ENCODE measurements at places on chromosomes 7 and 10. TPM values are rescaled to one million over a fixed set of nuclear protein-coding genes. Genes with fewer than 3 reads are reported as not detected.

The TRIM56 gene
- 57.7 TPM for total RNA-seq

DNA sequence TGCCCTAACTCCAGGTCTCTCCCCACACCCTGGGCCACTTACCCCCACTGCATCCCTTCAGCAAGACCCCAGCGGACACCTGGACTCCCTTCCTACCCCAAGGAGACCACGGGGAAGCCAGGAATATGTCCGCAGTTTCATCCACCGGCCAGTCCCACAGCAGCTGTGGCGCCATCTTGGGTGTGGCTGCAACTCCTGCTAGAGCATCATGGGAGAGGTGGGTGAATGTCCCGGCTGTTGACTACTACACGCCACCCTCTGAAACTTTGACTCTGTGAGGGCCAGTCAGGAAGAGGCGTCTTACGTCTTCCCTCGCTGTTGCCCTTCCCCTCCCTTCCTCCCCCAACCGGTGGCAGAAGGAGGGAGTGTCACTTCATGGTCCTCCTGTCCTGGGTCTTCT lies 238.3 kb upstream of the RNF32 start:
- DNase-seq, result no peak

GRCh38 chr7:129689995-129690581 lies 78.6 kb downstream of the NRF1 start:
- no peak for DNase-seq

The SPAG6 gene
- 0.23 TPM for total RNA-seq

GRCh38 chr7:116525913-116526861 lies 1.4 kb downstream of the CAV1 start:
- DNase-seq, result peak; percentile 62

The C10orf105 gene
- total RNA-seq, result 0.06 TPM

DNA sequence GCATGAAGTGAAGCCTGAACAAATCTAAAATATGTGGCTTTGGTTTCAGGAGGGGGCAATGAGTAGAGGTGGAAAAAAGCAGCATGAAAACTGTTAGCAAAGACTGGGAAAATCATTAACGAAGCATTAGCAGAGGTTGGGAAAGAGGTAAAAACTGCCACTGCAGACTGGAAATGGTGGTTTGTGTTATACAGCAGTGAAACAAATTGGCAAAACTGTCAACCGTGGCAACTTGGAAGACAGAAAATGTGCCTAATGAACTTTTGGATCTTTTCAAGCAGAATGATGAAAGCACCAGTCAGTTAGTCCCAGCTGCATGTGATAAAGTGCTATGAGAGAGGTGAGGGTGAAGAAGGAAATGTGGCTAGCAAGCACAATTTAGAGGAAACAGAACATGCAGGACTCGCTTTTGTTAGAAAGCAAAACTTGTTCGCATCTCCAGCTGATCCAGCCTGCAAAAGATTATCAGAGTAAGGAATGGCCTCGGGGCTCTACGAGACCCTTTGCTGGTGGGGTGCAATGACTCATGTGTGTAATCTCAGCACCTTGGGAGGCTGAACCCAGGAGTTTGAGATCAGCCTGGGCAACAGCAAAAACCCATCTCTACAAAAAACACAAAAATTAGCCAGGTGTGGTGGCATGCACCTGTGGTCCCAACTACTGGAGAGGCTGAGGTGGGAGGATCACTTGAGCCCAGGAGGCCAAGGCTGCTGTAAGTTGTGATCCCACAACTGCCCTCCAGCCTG lies 45.7 kb downstream of the SKIDA1 start:
- no peak for DNase-seq

- no peak for DNase-seq
Measured at GRCh38 chr7:135828604-135829003, 80.0 kb upstream of the FAM180A start.

DNA sequence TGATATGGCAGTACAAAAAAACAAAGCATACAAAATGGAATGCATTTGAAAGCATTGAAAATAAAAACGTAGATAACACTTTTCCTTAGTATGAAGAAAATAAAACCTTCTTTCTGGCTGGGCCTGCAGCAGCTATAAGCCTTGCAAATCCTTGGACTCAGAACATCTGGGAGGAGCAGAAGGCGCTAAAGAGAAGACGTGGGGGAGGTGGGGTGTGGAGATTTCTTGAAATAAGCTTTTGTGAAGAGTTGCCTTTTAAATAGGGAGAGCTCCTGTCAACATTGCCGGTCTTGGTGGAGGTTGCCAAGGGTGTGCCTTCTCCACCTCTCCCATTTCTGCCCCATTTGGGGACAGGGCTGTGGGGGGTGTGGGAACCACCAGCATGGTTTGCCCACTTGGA lies 128.7 kb downstream of the TMEM178B start:
- DNase-seq, result no peak

The ANKRD2 gene
- total RNA-seq, result 2.3 TPM

DNA sequence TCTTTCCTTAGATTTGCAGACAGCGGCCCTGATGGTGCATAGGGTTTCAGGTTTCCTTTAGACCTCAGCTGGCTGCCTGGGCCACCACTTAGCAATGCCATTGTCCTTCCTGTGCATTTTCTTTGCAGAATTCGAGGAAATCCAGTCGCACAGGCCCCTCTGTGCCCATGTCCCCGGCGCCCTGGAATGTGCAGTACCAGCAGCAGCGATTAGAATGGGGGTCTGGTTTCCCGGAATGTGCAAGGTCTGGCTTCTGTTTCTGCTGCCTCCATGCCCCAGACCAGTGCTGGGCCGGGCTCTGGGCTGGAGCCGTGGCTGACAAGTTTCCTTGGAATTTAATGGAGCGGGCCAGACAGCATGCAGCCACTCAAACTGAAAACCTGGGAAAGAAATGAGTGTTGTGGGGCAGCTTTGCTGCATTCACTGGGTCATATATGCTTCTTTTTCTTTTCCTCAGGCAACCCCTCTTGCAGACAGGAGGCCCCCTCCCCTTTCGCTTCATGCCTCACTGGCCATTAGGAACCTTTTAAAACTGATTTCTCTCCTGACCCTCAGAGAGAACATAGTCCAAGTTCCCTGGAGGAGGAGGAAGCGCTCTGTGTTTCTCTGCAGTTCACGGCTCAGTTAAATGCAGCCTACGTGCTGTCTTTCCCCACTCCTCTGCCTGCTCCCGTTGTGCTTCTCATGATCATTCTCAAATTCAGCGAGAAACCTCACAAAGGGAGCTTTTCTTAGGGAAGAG lies 14.4 kb downstream of the HTRA1 start:
- no peak for DNase-seq

The FFAR4 gene
- total RNA-seq, result 6.1 TPM

- DNase-seq, result peak; percentile 23
Measured at GRCh38 chr10:76459016-76459730, 1027.7 kb downstream of the LRMDA start.

The MARCHF5 gene
- total RNA-seq, result 51.2 TPM

The ADAM12 gene
- total RNA-seq, result 2.1 TPM

The AMZ1 gene
- total RNA-seq, result 0.35 TPM

GRCh38 chr7:29484280-29484679 lies 79.4 kb upstream of the PRR15 start:
- DNase-seq, result no peak

DNA sequence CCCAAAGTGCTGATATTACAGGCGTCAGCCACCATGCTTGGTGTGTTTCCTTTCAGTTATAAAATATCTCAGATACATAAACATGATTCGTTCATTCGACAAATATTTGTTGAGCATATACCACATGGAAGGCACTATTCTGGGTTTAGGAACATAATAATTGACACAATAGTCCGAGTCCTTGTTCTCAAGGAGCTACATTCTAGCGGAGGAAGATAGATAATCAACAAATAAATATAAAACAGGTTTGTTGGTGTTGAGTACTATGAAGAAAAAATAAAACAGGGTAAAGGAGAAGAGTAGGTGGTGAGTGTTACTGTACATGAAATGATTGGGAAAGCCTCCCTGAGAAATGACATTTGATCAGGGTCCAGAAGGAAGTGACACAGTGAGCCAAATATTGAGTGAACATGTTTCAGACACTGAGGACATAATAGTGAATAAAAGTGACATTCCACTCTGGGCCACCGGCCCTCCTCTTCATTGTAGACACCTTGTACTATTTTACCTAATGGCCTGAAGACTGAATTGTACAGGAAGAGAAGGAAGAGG lies 6.9 kb upstream of the HILPDA start:
- DNase-seq, result no peak

DNA sequence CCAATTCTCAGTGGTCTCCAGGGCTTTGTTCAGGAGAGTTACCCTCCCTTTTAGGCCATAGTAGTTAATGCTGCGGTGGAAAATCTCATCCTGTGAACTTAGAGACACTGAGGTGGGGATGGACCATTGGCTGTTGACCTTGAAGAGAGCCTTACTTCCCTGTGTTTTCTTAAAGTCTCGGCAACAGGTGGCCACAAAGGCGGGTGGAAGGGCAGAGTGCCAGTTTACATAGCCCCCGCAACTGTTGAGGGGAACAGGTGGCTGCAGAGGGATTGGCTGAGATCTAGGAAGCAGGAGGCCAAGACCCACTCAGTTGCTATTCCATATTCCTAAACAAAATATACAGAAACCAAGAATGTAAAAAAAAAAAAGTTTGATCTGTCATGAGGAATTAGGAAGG lies 160.6 kb downstream of the ST7 start:
- DNase-seq, result no peak

- DNase-seq, result no peak
Measured at GRCh38 chr7:152513861-152514770, 78.3 kb upstream of the KMT2C start.

- no peak for DNase-seq
Measured at GRCh38 chr7:90312745-90313144, 8.4 kb downstream of the FAM237B start.

- no peak for DNase-seq
Measured at GRCh38 chr10:53601260-53601875, 828.8 kb upstream of the MBL2 start.

GRCh38 chr10:97784200-97784810 lies 12.5 kb upstream of the SFRP5 start:
- DNase-seq, result no peak

DNA sequence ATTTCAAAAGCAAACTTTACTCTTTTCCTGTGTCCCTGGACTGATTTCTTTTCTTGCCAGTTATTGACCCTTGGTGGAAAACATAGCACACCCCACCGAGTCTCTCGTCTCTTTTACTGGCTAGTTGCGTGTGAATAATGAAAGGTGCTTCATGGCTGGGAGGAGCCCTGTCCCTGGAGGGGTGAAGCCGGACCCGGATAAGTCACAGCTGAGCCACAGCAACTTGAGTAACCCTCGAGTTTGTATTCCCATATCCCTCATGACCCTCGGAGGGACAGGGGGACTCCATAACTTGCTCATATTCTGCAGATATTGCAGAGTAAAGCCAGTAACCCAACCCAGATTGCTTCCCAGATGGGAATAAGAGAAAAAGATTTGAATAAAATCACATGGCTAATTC lies 147.5 kb upstream of the FRMD4A start:
- DNase-seq, result no peak

DNA sequence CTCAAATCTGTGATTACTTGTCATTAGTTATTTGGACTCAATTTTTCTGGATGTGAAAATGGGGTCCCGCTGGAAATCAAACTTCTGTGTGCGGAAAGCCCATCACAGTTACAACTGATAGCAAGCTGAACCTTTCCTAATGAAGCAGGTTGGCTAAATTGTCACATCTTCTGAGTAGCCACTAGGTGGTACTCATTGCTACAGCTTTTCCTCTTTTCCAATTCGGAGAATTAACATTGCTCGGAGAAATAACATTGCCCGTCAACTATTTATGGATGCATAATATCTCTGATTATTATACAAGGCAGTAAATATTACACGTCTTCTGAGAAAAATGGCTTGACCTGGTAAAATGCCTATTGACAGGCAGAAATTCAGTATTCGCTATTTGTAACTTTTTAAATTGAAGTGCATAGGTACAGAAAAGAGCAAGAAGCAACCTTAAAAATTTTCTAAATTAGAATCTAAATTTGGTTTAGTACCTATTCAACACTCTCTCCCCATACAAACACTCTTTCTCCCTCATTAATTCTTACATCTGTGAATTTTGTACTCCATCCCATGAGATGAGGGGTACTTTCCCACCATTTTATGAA lies 17.3 kb upstream of the BLOC1S2 start:
- no peak for DNase-seq

DNA sequence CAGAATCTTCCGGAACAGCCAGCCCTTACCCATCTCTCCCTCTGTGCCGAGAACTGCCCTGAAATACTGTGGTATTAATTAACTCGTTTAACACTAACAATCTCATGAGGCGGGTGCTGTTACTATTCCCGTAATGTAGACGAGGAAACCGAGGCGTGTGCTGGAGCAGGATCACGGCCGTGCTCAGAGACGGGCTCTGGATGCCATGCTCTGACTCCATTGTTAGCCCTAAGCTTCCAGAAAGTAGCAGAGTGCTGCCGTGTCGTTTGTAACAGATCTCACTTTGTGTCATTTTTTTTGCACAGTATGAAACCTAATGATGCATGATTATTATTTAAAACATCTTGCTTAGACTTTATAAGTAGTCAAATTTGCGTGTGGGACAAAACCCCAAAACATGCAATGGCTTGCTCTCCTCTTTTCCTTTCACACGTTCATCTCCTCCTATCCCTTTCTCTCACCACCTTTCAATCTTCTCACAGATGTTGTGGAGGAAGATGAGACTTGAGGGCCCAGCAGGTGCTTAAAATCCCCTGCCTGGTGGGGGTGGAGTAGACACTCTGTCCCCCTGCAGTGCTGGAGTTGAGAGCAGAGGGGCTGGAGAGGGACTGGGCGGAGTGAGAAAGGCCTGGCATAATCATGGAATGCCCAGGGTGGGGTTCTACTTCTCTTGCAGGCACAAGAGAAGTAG lies 482 bp upstream of the ACTR3C start:
- DNase-seq, result no peak

The FAM13C gene
- 11.4 TPM for total RNA-seq

The TAS2R41 gene
- not detected for total RNA-seq

The COBL gene
- total RNA-seq, result 87.3 TPM

- DNase-seq, result no peak
Measured at GRCh38 chr7:35241884-35242283, 12.0 kb downstream of the TBX20 start.

All from mucosa of gallbladder (tissue), 1 donor.